NCI-H446 treated with DMSO at 0.1 percent for 48 hours (cell line): ENCODE measurements at places on chromosomes 2 and 18.

GRCh38 chr18:75478996-75479880 is 51.7 kb upstream of the SMIM21 start:
- no peak for DNase-seq

DNA sequence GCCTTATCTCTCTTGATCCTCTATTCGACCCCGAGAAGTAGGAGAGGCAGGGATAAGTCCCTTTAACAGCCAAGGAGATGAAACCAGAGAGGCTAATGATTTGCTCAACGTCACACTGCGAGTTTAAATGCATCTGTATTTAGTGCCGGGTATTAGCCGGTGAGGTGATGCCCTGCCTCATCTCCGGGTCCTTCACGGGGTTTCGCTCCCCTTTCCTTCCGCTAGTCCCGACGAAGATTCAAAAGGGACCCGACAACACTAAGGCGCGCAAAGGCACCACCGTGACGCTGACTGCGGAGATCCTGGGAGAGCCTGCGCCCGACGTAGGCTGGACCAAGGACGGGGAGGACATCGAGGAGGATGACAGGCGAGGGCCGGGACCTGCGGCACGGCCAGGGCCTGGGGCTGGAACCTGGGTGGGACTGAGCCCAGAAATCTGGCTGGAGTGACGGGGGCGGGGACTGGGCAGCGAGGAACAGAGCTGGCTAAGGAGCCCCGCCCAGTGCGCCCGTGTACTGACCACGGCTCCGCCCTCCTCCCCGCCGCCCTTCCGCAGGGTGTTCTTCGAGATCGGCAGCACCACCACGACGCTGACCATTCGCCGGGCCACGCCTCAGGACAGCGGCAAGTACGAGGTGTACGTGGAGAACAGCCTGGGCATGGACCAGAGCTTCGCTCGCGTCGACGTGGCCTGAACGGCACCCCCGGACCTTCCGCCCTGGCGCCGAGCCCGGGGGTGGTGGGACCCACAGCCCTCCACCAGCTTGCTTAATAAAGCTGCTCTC is 1.0 kb upstream of the GMPPA start:
- no peak for DNase-seq

- no peak for DNase-seq
Observed at GRCh38 chr2:181306785-181307184, 150.4 kb upstream of the ITGA4 start.

GRCh38 chr2:215718890-215719289 is 283.0 kb upstream of the FN1 start:
- no peak for DNase-seq

DNA sequence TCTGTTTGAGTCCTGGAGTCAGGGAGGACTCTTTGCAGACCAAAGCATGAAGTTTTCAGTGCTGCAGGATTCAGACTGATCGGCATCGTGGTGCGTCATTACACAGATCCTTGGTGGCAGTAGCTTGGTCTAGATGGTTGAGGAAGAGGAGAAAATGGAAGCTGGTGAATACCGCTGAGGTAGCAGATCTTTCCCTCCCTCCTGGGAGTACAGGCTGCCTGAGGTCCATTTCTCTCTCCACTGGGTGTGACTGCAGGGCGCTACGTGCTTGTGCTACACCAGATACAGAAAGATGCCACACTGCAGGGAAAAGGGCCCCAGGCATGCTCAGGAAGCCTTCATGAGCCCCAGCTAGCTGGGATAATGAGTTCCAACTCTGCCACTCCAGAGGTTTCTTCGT is 3.3 kb upstream of the CNDP1 start:
- DNase-seq, result no peak
